Renal pelvis (tissue), 12 donors: ENCODE measurements at places on chromosomes 16 and 17.

GRCh38 chr16:2535625-2536013 is 2.2 kb upstream of the PDPK1 start:
- DNase-seq, result no peak

- no peak for DNase-seq
Measured at GRCh38 chr16:89073346-89074071, 20.1 kb upstream of the ACSF3 start.

- DNase-seq, result no peak
Measured at GRCh38 chr17:34351096-34351495, 5.2 kb upstream of the CCL13 start.

GRCh38 chr17:41058741-41059140 is 1.2 kb downstream of the KRTAP2-3 start:
- DNase-seq, result no peak

DNA sequence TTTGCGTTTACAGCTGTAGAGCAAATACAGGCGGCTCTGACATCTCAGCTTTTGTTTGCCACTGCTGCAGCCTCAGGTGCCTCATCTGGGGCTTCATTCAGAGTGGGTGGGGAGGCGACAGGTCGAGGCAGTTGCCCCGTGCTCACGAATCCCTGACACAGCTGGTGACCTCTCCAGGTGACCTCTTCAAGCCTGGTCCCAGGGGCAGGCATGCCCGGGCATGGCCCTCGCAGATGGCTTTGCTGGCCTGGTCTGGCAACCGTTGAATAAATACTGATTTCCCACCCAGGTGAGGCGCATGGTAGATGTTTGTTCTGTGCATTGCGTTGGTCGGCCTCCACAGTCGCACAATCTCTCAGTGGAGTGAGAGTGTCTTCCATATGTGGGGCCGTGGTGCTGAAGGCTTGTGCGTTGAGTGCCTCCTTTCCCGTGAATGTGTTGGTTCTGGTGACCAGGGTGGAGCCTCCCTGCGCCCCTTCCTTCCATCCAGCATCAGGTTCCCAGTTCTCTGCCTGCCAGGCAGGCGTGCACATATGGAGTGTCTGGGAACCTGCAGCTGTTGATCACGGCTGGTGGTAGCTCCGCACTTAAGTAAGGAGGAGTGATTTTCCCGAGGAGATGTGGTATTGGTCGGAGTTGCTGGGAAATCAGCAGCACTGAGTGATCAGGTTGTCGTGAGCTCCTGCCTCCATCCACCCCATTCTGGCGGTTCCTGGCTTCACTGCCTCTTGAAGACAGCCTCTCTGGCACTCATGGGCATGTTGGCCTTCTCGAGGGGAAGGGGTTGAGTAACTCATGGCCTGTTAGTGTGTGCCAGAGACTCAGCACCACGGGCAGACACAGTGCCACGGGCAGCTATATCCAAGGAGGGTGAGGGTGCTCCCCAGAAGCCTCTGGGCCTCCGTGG is 149.7 kb downstream of the RPTOR start:
- DNase-seq, result no peak

DNA sequence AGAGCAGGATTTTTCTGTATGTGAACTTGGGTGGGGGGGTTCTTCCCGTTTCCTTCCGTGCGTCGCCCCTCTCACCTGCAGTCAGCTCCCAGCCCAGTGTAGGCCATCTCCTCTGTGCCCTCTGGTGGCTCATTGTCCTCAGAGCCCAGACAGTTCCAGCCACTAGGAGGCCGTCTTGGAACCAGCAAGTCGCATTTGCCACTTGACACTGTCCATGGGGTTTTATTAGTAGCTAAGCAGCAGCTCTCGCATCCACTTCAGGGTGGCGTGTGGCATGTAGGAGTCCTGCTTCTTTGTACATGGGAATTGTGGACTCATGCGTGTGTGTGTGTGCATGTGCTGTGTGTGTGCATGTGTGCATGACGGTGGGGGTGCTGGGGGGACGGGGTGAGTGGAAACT is 74.0 kb downstream of the SEC14L1 start:
- peak; percentile 59 for DNase-seq

GRCh38 chr17:78715000-78715771 is 66.9 kb downstream of the CYTH1 start:
- no peak for DNase-seq

GRCh38 chr17:80793421-80793820 is 198.2 kb upstream of the CHMP6 start:
- DNase-seq, result no peak

- DNase-seq, result no peak
Measured at GRCh38 chr16:18797746-18798145, 3.6 kb downstream of the ARL6IP1 start.

- DNase-seq, result no peak
Measured at GRCh38 chr17:43772877-43773648, 5.7 kb downstream of the DUSP3 start.

GRCh38 chr16:4792951-4793513 is 2.1 kb upstream of the SMIM22 start:
- DNase-seq, result no peak

DNA sequence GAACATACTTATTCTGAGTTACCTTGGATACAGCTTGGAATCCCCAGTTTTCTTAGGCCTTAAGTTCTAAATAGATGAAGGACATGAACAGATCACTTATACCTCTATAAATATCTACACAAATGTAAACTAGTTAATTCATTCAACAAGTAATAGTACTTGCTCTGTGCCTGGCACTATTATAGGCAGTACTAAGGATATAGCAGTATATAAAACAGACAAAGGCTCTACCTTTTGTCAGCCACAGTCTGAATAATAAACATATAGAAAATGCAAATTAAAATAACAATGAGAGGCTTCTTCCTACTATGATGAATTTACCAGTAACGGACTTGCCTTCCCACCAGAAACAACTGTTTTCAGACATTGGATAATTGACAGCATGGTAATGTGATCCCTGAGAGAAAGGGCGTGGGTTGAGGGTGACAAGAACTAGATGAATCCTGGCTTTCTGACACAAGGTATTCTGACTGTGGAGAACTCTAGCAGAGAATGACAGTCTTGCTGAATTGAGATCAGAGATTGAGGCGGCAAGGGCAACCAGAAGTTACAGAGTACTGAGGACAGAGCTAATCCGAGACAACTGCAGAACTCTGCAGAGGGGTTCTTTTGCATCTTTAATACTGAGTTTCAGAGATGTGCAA is 170.5 kb downstream of the TANC2 start:
- DNase-seq, result no peak

GRCh38 chr16:12964461-12964860 is 63.1 kb downstream of the SHISA9 start:
- no peak for DNase-seq

DNA sequence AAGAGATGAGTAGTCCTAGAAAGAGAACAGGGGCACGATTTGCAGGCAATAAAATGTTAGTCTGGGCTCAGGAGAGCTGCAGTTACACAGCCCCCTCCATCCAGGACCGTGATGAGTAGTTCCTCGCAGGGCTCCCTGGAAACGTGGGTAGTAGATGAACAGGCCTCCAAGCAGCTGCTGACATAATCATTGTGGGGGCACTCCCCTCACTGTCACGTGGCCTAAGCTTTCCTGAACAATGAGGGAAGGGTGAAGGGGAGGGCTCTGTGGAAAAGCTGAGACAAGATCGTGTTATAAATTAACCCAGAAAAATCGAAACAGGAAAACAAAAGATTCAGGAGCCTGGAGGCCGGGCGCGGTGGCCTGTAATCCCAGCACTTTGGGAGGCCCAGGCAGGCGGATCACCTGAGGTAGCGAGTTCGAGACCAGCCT is 1.3 kb upstream of the PER1 start:
- DNase-seq, result no peak

DNA sequence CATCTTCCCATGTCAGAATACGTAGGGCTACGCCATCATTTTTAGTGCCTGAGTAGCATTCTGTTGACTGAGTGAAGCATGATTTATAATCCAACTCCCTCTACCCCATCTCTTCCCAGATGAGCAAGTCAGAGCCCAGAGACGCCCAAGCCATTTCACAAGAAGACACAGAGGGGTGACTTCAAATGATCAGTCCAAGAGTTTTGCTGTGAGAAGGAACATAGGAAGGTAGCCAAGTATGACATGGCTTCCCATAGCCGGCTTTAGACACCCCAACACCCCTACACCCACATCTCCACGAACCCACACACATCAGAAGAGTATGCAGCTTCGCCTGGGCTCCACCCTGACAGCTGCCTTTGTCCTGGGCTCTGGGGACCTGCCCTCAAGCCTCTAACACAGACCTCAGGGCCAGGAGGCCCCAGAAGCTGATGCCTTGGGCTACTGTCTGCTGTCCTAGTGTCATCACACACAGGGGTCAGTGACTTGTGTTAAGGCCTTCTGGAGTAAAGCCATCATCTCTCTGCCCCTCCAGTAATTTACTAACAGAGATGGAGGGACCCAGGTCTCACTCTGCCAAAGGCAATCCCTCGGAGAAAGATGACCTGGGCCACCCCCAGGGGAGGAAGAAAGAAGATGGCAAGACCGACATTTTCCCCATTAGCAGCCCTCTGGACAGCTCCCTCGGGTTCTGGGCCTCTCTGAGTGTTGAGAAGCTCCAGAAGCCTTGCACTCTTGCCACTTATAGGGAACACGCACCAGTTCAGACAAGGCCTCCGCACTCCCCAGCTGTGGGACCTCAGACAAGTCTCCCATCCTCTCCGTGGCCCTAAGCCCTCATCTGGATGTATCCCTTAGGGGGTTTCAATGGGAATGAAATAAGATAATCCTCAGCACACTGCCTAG is 38.7 kb upstream of the MRPS23 start:
- DNase-seq, result no peak

- DNase-seq, result no peak
Measured at GRCh38 chr17:933312-934073, 46.1 kb downstream of the NXN start.

- DNase-seq, result no peak
Measured at GRCh38 chr17:72434991-72435618, 314.3 kb downstream of the SOX9 start.

GRCh38 chr17:80899402-80900268 is 92.0 kb upstream of the CHMP6 start:
- DNase-seq, result no peak

DNA sequence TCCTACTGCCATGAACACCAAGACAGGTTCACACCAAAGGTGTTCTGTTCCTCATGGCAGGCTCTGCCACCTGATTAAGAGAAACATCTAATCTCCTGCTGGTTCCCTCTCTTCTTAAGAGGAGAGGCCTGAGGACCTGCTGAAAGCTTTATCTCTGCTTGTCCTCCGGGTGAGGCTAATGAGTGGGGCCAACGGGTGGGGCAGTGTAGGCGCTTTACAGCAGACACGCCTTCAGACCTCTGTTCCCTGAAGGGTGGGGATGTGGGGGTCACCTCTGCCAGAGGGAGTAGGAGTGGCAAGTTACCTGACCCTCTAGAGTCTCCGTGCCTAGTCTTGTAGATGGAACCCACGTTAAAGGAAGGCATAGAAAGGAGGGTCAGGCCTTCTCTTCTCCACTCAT is 4.2 kb upstream of the MRM1 start:
- DNase-seq, result no peak

GRCh38 chr16:3591436-3591803 is 14.2 kb upstream of the NLRC3 start:
- no peak for DNase-seq

DNA sequence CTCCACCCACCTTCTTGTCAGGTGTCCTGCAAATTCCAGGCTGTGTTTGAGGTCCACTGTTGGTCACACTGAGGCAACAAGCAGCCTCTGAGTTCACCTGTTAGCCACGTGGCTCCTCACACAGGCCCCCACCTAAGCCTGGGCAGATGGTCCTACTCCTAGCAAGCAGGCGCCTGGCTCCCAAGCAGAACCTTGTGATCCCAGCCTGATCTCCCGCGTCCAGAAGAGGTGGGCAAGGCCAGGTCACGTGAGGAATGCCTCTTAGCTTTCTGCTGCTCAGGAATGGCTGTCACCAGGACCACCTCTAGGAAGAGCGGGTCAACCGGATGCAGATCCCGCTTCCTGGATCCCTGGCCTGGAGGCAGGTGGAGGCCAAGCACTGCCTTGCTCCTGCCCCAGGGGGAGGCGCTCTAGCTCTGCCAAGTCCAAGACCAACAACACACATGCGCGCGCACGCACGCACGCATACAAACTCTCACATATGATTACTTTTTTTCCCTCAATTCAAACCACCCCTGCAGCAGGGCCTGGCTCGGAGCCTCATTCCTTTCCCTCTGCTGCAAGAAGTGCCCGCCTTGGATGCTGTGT is 9.5 kb downstream of the CYB561 start:
- no peak for DNase-seq

DNA sequence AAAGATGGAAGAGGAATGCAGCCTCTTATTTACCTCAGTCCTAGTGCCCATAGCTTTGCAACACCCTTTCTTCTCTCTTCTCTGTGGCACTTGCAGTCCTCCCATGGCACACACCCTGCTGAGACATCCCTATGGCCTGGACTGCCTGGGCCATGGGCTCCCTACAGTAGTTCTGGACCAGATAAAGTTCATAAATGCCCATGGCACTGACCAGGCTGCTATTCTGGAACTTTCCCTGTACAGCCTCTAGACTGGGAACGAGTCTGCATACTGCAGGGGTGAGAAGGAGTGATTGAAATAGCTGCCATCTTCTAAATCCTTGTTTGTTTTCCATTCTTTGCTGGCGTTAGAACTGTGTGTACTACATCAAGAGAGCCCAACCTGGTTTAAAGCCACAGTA is 24.5 kb upstream of the ADAM11 start:
- DNase-seq, result no peak

- DNase-seq, result no peak
Measured at GRCh38 chr17:28916302-28916934, 13.5 kb upstream of the DHRS13 start.

DNA sequence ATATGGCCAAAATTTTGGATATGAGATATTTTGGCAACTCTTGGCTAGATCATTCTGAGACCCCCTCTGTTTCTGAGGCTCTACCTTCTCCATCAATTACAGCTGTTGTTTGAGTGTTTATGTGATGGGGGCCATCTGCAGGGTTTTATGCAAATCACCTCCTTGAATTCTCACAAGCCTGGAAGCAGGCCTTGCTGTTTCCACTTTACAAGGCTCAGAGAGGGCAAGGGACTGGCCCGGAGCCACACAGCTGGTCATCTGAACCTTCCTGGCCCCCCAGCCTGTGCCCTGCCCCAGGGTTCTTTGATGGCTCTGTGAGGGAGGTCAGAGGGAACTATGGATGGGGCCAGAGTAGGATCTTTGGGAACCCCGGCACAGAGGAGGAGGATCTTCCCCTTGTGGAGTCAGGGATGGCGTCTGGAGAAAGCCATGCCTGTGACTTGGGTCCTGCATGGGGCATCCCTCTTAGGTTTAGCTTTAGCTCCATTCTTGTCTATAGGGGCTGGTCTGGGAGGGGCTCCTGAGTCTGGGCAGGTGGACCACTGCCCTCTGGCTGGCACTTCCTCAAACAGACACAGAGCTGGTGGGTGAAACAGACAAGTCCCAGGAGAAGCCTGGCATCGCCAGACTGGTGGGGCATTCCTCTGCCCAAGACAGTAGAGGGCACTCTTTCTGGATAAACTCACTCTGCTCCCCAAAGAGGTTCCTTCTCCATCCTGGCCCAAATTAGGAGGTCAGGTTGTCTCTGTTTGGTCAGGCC is 26.2 kb downstream of the IL21R start:
- DNase-seq, result no peak

- no peak for DNase-seq
Measured at GRCh38 chr17:61492759-61493526, 40.7 kb downstream of the TBX4 start.

- DNase-seq, result no peak
Measured at GRCh38 chr16:68768175-68768574, 31.1 kb downstream of the CDH1 start.
